ENCODE measurements at places on chromosomes 2 and 18.
A peak's percentile ranks its signal among the peaks of the same experiment; 100 is the strongest.

GRCh38 chr2:193199322-193199721 lies 1004.6 kb upstream of the TMEFF2 start:
- DNase-seq = no peak

GRCh38 chr2:51534166-51534565 lies 502.2 kb upstream of the NRXN1 start:
- DNase-seq = no peak

GRCh38 chr2:134852518-134852917 lies 14.1 kb downstream of the ACMSD start:
- DNase-seq = no peak

- DNase-seq = no peak
Measured at GRCh38 chr2:72538486-72538885, 287.3 kb downstream of the EXOC6B start.

- no peak for DNase-seq
Measured at GRCh38 chr18:5720132-5720531, 175.2 kb downstream of the TMEM200C start.

- no peak for DNase-seq
Measured at GRCh38 chr2:100945930-100946607, 56.0 kb upstream of the RPL31 start.

DNA sequence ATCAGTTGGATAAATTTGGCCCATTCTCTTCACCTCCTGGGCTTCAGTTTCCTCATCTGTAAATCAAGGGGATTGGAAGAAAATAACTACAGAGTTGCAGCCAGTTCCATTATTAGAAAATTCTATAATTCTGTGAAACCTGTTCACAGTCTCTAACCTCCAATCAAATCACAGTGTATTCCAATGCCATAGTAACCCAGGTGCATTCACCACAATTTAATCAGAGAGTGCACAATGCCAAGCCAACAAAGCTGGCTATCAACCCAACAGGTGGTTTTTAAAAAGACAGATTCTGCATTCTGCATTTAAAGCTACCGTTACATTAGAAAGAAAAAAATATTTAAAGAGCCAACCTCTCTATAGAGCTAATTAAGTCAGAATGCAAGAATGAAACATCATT lies 308.6 kb downstream of the RNF144A start:
- no peak for DNase-seq

GRCh38 chr2:227608561-227609338 lies 5.9 kb downstream of the SCYGR3 start:
- no peak for DNase-seq

DNA sequence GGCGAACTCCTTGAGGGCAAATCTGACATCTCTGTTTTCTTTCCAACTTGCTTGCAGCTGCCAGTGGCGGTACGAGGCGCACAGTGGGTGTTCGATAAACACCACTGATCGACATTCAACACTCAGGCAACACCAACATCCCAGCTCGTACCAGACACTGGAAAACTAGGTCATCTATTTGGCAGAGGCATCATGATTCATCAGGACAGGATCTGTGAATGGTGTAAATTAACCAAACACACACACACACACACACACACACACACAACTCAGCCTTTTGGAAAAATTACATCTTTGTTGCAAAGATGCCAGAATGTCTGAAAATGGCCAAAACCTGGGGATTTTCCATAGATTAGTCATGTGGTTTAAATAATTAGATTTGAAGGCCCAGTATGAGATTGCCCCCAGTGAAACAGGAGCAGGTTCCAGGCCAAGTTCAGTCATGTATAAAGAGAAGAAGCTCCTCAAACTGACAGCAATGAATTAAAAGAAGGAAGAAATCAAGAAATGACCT lies 150.5 kb upstream of the NCKAP5 start:
- peak; percentile 25 for DNase-seq

- no peak for DNase-seq
Measured at GRCh38 chr18:45680066-45680690, 43.8 kb upstream of the SLC14A1 start.

GRCh38 chr2:199693861-199694260 lies 157.1 kb downstream of the FTCDNL1 start:
- no peak for DNase-seq
